ENCODE measurements at places on chromosomes 5 and 9.

DNA sequence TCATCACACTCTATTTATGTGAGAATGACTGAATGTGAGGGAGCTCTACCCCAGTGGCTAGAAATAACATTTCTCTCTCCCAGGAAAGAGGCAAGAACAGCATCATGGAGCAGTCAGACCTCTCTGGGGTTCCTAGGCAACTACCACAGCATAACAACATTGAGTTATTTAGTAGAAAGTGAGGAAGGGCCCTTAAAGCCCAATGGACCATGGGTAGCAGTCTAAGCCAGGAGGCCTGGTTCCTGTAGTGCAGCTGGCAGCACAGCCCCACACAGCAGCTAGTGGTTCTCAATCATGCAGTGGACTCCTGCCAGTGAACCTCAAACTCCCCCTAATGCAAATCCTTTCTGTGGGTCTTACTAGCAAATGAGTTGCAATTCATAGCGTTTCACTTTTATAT is 55.3 kb downstream of the SPEF2 start:
- no peak for DNase-seq

- DNase-seq = no peak
Observed at GRCh38 chr5:29950416-29951145, 1242.9 kb upstream of the CDH6 start.

DNA sequence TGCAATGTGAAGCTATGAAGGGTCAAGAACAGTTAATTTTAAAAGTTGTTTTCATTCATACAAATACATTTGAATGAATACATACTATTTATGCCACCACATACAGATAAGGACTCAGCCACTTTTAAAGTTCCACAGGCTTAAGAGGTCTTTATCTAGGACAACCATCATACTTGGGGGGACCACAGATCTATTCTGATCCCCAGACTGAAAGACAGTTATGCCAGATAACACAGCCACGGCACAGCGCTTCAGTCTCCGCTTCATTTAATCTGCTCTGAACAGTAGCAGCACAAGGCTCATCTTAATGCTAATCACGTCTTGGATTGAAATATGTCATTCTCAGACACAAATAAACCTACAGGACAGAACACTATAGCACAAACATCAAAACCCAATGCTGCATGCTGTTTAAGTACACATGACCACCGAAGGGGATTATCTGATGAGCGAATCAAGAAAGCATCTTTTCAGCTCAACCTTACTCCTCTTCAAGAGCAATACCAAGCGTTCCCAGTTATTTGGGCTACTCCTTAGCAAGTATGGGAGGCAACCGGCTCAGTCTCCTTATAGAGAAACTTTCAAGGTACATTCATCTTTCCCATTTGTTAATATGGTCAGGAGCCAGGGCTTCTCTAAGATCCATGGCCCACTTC is 33.3 kb downstream of the PUM3 start:
- no peak for DNase-seq

DNA sequence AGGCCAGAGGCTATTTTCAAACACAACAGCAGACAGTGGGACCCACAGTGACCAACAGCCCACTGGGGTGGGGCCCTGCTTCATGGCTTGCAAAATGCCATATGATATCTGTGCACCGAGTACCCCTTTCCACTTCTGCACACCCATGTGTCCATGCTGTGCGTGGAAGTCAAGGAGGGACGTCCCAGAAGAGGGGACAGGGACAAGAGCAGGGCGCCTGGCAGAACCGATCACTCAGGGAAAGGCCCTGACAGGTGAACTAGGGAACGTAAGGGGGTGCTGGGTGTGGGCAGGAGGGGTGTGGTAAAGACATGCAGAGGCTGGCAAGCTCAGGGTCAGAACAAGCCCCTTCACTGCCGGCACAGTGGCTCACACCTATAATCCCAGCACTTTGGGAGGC is 7.6 kb upstream of the TTLL11 start:
- DNase-seq = no peak

DNA sequence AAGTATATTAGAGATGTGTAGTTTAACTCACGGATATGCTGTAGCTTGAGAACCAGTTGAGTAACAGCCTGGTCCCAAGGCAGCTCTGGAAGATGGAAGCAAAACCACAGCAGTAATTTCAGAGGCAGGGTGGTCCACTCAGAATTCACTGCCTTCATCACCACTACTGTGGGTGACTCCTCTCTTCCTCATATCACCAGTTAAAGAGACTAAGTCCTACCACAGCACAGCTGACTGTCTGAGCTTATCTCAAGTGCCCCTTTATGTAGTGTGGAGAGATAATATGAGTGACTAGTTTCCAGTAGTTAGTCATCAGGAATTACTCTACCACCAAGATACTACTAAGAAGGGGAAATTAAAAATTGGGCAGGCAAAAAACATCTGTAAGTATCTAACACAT is 1571.2 kb upstream of the C9orf72 start:
- no peak for DNase-seq

DNA sequence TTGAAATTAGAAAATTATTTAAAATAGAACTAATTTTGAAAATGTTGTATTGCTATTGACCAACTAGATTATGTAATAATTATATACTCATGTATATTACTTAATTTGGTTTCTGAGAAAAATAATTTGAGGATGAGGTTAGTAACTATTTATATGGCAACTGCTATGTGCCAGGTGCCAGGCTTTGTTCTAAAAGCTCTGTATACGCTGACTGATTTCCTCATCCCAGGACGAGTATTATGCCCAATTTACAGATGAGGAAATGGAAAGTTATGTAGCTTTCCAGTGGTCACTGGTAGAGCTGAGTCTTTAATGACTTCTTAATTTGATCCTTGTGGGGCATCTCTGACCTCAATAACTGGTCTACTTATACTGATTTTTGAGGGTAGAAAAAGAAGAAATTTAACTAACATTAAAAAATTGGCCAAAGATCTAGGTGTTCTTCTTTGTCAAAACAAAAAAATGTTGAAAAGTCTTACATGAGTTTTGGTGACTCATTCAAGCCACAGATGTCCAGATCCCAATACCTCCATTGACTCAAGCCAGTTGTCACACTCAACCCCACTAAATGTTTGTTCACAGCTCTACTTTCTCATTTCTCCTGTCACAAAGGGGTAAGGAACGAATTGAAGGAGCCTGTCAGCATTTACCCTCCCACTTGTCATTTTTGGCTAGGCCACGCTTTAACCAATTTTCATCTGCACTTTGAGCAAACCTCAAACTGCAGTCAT is 228.1 kb upstream of the MEF2C start:
- no peak for DNase-seq

DNA sequence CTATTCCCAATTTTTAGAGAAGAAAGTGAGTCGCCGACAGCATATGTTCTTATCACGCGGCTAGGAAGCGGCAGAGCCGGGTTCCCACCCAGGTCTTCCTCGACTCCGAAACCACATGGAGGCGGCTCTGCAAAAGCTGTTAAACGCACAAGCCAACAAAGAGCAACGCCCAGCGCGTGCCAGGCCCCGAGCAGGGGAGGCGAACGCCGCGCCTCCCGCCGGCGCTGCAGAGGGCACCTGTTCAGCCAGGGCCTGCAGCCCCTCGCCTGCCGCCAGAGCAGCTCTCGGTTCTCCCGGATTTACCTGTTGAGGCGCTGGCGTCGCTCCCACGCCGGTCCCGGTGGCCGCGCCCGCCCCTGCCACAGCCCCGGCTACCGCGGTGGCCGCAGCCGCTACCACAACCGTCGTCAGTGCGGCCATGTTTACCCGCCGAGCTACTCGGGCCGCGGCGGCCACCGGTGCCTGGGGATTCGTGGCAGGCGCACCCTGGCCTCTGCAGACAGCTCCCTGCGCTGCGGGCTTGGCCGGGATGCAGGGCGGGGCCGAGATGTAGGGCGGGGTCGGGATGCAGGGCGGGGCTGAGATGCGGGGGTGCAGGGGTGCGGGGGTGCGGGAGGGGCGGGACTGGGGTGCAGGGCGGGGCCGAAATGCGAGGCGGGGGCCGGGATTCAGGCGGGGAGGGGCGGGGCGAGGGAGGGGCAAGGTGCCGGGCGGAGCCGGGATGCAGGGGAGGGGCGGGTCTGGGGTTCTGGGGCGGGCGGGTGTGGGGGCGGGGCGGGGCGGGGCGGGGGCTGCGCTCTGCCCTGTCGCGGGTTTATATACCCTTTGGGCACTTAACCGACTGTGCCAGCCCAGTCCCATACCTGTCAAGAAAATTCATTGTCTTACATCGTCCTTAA is at the start of gene CCDC112:
CCDC112 (minus strand) TSS at position 531 of the 899 bp plus-strand sequence; CDS start at position 420, 111 bp downstream.
- peak; percentile 81 for DNase-seq

DNA sequence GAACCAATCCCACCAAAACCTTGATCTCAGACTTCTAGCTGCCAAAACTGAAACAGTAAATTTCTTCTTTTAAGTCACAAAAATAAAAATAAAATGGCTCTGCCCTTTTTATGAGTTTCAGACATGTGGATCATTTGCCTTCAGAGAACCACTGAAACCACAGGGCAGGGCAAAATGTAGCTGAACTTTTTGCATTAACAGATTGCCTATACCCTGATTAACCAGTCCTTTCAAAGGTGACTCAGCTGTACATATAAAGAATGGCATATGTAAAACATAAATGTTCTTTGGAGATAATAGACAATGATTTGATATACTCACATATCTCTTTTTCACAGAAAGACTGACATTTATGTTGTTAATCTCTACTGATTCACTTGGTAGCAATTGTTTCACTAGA is 187.1 kb upstream of the GRIN3A start:
- DNase-seq = no peak

- peak; percentile 66 for DNase-seq
Observed at GRCh38 chr9:91089405-91090129, 272.2 kb downstream of the AUH start.

GRCh38 chr5:132083071-132083678 is 9.6 kb downstream of the CSF2 start:
- no peak for DNase-seq

DNA sequence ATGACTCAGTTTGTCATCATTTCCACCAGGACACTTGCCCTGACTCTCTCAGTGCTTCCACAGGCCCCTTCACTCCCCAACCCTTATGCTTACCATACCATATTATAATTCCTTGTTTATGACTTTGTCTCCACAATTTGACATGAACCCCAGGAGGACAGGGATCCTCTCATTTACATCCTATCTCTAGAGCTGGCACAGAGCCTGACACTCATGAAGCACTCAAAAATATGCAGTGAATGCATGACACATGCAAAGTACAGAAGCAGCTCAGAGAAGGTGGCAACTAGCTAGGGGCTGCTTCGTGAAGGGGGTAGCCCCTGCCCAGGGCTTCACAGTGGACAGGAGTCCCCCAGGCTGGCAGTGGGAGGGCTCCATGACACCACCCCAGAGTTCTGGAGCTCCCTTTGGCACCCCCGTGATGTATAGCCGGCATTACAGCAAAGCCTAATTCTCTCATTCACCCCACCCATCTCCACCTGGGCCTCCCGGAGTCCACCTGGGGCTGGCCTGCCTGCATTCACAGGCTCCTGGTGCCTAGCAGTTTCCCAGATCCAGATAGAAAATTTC is 112.0 kb upstream of the SPOCK1 start:
- DNase-seq = peak; percentile 55

DNA sequence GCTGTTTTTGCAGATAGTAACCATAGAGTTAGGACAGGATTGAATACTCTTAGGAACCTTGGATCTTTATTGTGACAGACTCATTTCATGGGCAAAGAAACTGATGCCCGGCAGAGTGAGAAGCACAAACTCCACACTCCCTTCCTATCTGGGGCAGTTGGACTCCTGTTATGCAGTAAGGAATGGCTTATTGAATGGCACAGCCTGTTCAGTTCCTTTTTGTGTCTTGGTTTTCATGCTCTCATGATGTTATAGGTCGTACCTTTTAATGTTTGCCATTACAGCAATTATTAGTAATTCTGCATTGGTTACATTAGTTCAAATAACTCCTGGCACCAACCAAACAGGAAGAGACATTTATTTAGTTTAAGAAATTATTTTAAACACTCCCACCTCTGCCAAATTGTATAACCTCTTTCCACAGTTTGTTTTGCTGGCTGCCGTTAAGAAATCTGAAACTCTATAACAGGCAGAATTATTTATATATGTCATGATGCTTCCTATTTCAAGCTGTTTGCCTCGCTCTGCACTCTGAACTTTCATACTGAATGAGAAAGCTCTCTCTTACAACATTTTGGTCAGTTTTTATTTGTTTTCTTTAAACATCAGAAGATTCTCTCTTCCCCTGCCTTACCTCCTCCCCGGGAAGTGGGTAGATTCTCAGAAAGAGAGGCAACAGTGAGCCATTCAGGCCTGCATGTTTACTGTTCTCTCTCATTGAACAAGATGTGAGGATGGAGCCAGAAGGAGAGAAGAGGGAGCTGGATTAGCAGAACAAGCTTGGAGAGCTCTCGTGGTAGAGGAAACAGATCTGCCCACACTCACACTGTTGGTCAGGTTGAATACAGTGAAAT is 144.4 kb downstream of the ARHGEF28 start:
- DNase-seq = no peak

DNA sequence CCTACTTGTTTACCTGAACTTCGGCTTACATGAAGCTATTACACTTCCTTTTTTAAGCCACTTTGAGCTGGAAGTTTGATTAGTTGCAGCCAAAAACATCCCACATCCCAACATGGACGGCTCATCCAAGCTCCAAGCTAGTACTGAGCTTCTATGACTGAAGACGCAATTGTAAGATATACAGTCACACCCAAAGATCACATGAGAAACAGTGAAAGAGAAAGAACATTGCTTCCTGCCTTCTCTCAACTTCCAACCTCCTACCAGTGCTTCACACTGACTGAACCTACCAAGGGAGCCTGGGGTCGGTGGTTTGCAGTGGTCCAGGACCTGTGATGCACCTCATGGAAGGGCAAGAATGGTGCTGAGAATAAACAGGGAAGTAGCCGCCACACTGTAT is 27.4 kb upstream of the ADRA1B start:
- DNase-seq = no peak
